ENCODE measurements at places on chromosomes 1 and 21.

- no peak for DNase-seq
Observed at GRCh38 chr1:22351768-22352080, 99.9 kb upstream of the ZBTB40 start.

GRCh38 chr1:233432916-233433315 is 105.4 kb downstream of the MAP3K21 start:
- DNase-seq, result no peak

DNA sequence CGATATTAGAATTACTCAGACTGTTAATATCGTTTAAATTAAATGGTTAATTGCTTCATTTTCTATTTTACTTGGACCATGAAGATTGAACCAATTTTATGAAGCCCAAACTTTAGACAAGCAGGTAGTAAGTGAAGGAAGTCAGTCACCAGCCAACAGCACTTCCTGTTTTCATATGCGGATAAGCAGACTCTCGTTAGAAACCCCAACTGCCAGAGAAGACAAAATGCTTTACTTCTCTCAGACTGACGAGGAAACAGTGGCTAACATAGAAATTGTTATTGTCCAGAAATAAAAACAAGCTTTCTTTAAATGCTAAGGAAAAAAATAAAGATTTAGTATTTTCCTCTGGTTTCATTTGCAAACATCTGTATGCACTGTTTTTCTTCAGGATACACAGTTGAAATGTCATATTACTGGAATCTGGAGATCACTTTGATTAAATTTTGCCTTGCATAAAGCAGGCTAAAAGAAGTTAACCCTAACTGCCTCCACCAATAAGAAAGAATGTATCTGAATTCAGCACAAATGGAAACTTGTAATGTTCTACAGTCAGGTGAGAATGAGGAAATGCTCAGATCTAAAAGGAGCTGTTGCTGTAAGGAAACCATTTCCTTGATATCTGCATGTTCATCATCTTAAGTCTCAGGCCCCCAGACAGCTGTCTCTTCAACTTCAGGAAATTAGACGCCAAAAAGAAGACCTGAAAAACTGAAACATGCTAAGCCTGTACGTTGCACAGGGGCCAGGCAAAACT is 129.8 kb upstream of the SAMSN1 start:
- no peak for DNase-seq

DNA sequence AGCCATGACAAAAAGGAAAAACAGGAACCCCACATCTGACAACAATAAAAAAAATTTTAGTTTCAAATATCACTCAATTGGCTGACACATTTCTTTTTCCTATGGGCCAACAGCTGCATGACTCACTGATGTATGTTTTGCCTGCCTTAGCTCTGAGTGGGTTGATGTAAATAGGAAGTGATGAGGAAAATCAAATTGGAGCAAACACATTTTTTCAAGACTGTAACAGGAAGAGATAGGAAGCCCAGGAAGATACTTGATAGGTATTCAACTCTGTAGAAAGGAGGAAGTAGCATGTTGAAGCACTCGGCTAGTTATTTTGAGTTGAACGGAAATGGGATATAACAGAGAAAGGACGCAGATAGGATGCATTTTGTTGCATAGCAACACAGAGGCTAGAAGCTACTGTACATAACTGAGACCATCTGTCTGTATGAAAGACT is 168.0 kb upstream of the NR5A2 start:
- no peak for DNase-seq

DNA sequence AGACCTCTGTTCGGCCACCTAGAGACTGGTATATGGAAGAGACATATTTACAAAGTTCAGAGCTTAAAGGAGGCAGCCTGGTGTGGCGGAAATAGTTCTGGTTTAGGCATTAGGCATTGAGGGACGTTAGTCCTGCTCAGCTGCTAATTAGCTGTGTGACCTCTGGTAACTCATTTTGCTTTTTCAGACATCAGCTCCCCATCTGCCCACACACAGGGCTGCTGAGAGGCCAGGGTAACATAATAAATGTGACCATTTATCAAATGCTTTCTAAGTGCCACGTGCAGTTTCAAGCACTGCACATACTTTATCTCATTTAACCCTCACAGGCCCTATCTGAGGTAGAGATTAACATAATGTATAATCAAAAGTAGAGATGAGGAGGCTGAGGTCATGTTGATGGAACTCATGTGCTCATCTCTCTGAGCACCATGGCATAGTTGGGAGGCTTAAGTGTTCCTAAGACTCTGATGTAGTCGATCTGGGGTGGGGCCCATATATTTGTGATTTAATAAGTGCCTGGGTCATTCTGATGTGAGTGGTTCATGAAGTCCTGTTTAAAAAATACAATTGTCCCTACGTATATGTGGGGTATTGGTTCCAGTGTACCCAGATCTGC is 267.2 kb upstream of the PLXNA2 start:
- no peak for DNase-seq

- DNase-seq, result no peak
Observed at GRCh38 chr1:227059076-227059475, 119.0 kb downstream of the COQ8A start.

DNA sequence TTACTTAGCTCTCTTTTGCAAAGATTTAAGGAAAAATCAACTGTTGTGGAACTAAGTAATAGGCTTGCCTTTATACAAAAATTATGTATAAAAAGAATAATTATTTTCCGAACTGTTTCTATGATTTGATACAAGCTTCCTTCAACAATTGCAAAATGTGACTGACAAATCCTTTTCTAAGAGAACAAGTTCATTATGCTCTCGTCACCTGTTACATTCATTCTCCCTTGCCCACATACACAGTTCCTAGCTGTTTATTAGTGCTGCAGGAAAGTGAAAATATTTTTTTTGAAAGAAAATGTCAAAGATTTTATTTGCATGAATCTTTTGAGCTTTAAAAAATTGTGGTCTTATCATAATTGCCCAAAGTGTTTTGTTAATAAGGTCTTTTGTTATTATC is 466.2 kb downstream of the USP25 start:
- no peak for DNase-seq

- no peak for DNase-seq
Observed at GRCh38 chr1:207223162-207223561, 98.3 kb upstream of the CD55 start.

DNA sequence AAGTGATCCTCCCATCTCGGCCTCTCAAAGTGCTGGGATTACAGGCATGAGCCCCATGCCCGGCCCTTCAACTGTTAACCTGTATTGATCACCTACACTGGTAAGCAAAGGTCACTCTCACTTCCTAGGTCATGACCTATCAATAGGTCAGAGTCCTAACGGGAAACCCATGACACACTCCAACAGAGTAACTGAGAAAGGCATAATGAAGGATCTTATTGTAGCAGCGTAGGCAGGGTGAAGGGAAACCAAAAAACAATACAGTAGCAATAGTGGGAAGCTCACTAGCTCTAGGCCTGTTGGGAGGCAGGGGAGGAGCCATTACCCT is 19.5 kb upstream of the IFNAR1 start:
- no peak for DNase-seq

Measured in activated T-helper 1 cell treated with Interleukin-2 at 50 U/mL for 16 hours (primary cell).